Endothelial cell (in vitro differentiated cells): ENCODE measurements at places on chromosomes 7 and 10.

DNA sequence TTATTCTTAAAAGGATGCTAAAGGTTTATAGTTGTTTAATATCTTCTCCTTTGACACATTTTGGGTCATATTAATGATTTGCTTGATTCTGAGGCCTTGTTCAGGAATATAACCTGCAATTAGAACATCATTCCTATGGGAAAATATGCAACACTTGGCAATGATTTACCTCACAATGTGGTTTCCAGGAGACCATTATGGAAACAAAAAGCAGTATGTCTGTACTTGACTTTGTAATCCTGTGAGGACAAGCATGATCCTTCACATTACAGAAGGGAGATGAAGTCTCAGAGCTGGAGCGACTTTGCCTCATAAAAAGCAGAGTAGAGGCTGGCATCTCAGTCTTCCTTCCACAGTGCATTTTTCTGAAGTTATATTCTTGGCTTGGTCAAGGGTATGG lies 57.0 kb upstream of the CDCA7L start:
- H3K4me1 ChIP-seq = no peaks in the 10 kb centered on the region
- no peak overlapping the region for H3K27ac ChIP-seq
- no peak for DNase-seq
- no peaks in the 10 kb centered on the region for H3K27me3 ChIP-seq
- H3K36me3 ChIP-seq = no peaks in the 10 kb centered on the region

DNA sequence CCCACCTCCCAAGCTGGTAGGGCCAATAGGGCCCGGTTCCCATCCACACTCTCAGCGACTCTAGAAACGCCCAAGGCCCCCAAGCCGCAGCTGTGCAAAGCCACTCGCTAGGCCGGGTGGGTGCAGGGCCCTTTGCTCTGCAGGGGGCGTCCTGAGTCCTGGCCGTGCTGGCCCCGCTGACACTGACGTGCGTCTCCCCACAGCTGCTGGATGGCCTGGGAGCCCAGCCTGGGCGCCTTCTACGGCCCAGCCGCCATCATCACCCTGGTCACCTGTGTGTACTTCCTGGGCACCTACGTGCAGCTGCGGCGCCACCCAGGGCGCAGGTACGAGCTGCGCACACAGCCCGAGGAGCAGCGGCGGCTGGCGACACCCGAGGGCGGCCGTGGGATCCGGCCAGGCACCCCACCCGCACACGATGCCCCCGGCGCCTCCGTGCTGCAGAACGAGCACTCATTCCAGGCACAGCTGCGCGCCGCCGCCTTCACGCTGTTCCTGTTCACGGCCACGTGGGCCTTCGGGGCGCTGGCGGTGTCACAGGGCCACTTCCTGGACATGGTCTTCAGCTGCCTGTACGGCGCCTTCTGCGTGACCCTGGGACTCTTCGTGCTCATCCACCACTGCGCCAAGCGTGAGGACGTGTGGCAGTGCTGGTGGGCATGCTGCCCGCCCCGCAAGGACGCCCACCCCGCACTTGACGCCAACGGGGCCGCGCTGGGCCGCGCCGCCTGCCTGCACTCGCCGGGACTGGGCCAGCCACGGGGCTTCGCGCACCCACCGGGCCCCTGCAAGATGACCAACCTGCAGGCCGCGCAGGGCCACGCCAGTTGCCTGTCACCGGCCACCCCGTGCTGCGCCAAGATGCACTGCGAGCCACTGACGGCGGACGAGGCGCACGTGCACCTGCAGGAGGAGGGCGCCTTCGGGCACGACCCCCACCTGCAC lies 31.6 kb upstream of the KNDC1 start:
- no peak for DNase-seq
- peaks cover 4% of the 10 kb centered on the region for H3K27me3 ChIP-seq
- H3K4me3 ChIP-seq = no peak overlapping the region

DNA sequence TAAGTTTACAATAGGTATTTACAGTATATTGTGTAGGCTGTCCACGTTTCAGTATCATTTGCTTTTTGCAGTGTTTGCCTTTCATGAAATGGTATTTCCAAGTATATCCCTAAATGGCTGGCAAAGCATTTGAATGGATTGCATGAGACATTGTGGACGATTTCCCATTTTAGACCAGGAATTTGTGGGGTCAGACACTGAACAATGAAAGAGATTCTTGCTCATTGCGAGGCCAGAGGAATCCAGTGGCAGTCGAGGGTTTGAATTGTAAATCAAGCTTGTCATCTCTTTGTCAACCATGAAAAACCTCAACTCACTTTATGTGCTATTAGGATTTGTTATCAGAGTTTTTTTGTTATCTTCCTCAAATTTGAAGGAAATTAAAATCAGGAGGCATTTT lies 70.8 kb downstream of the CREB5 start:
- no peaks in the 10 kb centered on the region for H3K27me3 ChIP-seq
- H3K4me1 ChIP-seq = peaks cover 32% of the 10 kb centered on the region
- no peak overlapping the region for H3K27ac ChIP-seq
- H3K4me3 ChIP-seq = no peak overlapping the region

DNA sequence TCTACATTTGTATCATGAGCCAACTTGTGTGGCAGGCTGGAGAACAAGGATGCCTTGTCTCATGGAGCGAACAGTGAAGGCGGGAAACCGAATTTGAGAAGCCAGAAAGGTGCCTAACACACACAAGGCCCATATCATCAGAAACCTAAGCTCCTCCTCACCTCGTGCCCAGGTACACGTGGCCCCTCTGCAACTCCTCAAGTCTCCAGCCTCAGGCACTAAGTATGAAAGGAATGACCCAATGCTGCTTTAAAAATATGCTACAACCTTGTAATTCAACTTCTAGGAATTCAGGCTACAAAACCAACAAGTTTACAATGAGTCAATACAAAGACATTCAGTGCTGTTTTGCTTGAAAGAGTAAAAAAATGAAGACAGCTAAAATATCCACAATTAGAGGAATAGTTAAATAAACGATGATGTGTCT lies 95.7 kb downstream of the CDK6 start:
- H3K4me1 ChIP-seq = peaks cover 2% of the 10 kb centered on the region
- no peak overlapping the region for H3K4me3 ChIP-seq
- DNase-seq = no peak

GRCh38 chr10:4136121-4136520 lies 351.1 kb upstream of the KLF6 start:
- no peak overlapping the region for H3K27ac ChIP-seq
- peaks cover 3% of the 10 kb centered on the region for H3K27me3 ChIP-seq
- no peak overlapping the region for H3K4me3 ChIP-seq
- peaks cover 3% of the 10 kb centered on the region for H3K4me1 ChIP-seq
- no peaks in the 10 kb centered on the region for H3K36me3 ChIP-seq

GRCh38 chr7:6317797-6318438 lies 45.5 kb upstream of the CYTH3 start:
- no peaks in the 10 kb centered on the region for H3K27me3 ChIP-seq
- H3K36me3 ChIP-seq = no peaks in the 10 kb centered on the region
- peaks cover 9% of the 10 kb centered on the region for H3K4me1 ChIP-seq
- H3K4me3 ChIP-seq = no peak overlapping the region

- DNase-seq = no peak
- no peaks in the 10 kb centered on the region for H3K36me3 ChIP-seq
- no peaks in the 10 kb centered on the region for H3K4me1 ChIP-seq
These were observed 264.5 kb upstream of the NEBL start for GRCh38 chr10:21161647-21162046.

DNA sequence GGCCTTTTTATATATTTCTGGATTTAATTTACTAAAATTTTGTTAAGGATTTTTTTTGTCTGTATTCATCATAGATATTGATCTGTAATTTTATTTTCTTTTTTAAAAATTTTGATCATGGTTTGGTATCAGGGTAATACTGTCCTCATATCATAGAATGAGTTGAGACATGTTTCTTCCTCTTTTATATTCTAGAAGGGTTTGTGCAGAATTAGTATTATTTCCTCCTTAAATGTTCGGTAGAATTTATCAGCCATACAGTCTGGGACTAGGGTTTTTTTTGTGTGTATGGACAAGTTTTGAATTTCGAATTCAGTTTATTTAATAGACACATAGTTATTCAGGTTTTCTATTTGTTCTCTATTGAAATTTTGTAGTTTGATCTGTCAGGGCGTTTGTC lies 54.0 kb downstream of the SHOC2 start:
- H3K27me3 ChIP-seq = no peaks in the 10 kb centered on the region
- H3K36me3 ChIP-seq = no peaks in the 10 kb centered on the region
- no peak for DNase-seq
- H3K27ac ChIP-seq = no peak overlapping the region
- H3K4me1 ChIP-seq = peaks cover 10% of the 10 kb centered on the region

DNA sequence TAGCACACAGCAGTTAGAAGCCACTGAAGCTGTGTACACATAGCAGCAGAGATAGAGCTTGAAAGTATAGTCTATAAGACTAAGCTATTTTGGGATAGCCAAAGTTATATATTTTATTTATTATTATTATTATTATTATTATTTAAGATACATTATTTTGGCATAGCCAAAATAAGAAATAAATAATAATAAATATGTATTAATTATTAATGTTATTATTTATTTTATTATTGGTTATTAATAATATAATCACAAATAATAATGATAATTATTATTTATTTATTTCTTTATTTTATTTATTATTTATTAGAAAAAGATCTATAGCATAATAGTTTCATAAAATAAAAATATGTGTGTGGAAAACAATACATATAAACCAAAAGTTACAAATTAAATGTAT lies 107.2 kb upstream of the FOXK1 start:
- H3K4me1 ChIP-seq = no peaks in the 10 kb centered on the region
- DNase-seq = no peak
- H3K4me3 ChIP-seq = no peak overlapping the region

DNA sequence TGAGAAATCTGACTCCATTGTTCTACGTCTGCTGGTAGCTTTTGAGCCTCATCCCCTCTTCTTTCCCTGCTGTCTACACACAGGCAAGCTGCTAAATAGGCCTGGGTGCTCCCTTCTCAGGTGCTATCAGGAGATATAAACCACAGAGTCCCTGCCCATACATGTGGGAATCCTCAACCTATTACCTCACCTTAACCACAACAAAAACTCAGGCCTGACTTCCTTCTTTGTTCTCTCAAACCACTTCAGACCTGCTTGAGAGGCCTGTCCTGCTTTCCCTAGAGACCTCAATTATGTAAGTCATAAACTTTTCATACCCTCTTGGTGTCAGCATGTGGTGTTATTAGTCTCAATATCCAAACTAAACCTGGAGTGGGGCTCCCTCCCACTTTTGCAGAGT lies 75.0 kb upstream of the MAGI2 start:
- H3K4me1 ChIP-seq = peaks cover 5% of the 10 kb centered on the region
- DNase-seq = no peak
- H3K36me3 ChIP-seq = no peaks in the 10 kb centered on the region
- no peak overlapping the region for H3K4me3 ChIP-seq
- H3K27ac ChIP-seq = no peak overlapping the region

GRCh38 chr7:32179567-32179966 lies 109.4 kb upstream of the PDE1C start:
- H3K36me3 ChIP-seq = no peaks in the 10 kb centered on the region
- H3K27me3 ChIP-seq = peaks cover 7% of the 10 kb centered on the region
- DNase-seq = no peak
- H3K4me1 ChIP-seq = peaks cover 25% of the 10 kb centered on the region
- H3K4me3 ChIP-seq = no peak overlapping the region

GRCh38 chr10:17669185-17669872 lies 25.4 kb downstream of the STAM start:
- DNase-seq = no peak
- H3K27ac ChIP-seq = no peak overlapping the region
- H3K4me3 ChIP-seq = no peak overlapping the region
- no peaks in the 10 kb centered on the region for H3K36me3 ChIP-seq
- H3K4me1 ChIP-seq = no peaks in the 10 kb centered on the region

DNA sequence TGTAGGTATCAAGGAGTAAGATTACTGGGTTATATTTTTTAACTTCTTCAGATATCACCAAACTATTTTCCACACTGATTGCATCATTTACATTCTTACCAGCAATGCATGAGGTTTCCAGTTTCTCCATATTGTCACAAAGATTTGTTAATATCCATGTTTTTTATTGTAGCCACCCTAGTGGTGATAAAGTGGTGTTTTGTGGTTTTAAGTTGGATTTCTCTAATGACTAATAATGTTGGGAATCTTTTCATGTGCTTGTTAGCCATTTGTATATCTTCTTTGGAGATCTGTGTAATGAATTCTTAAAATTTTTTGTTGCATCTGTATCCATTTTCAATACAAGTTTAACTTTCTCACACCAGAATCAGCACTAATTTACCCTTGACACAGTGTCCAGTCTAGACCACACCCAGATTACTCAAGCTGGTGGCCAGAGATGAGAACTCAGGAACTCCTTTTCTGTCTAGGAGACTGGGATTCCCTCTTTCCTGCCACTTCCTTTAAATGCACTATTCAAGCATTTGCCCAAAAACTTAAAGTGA lies 67.0 kb upstream of the PLXDC2 start:
- H3K36me3 ChIP-seq = no peaks in the 10 kb centered on the region
- no peaks in the 10 kb centered on the region for H3K4me1 ChIP-seq
- DNase-seq = no peak
- no peak overlapping the region for H3K4me3 ChIP-seq

GRCh38 chr10:20616918-20617810 lies 279.9 kb downstream of the NEBL start:
- no peak overlapping the region for H3K4me3 ChIP-seq
- H3K27ac ChIP-seq = peak overlapping the region; percentile 59
- no peaks in the 10 kb centered on the region for H3K27me3 ChIP-seq
- DNase-seq = no peak

DNA sequence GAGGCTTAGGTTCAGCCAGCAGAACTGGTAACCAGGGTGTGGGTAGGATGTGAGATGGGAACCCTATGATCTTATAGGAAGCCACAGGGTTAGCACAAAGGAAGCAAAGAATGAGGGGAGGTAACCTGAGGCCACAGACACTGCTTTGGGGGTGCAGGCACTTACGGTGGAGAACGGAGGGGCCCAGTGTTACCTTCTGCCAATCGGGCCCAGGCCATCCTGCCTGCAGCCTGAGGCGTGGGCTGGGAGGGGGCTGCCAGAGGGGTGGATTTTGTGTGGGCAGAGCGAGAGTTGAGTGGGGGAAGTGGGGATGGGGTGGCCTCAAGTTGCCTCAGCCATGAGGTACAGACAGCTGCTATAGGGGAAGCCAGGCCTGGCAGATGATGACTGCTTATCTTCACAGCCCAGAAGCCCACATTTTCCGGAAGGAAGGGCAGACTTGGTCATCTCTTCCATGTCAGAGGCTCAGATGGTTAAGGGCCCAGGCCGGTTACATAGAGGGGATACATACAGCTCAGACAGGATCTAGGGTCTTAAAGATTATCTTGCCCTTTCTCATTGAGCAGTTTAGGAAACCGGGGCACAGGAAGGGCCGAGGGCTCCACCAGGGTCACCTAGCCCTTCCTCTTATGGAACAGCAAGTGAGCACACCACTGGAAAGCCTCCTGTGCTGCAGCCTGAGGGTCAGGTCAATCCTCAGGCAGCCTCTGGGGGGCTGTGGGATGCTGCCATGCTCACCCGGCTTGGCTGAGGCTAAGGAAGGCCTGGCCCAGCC lies 24.4 kb upstream of the VSIR start:
- H3K4me1 ChIP-seq = no peaks in the 10 kb centered on the region
- H3K27ac ChIP-seq = no peak overlapping the region
- no peaks in the 10 kb centered on the region for H3K36me3 ChIP-seq

DNA sequence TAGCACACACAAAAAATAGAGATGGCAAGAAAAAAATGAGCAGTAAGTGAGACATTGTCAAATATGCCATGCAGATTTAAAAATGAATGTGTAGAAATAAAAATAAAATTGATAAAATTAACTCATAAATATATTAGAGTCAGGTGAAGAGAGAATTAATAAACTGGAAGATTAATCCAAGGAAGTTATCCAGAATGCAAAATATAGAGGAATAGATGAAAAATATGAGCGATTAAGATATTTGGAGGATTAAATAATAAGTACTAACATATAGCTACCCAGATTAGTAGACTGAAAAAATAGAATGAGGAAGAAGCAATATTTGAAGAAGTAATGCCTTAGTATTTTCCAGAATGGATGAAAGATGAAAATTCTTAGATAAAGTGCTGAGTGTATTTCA lies 103.4 kb downstream of the GPR158 start:
- no peaks in the 10 kb centered on the region for H3K4me1 ChIP-seq
- H3K4me3 ChIP-seq = no peak overlapping the region
- H3K27me3 ChIP-seq = peaks cover 1% of the 10 kb centered on the region
- H3K27ac ChIP-seq = no peak overlapping the region
- H3K36me3 ChIP-seq = peaks cover 3% of the 10 kb centered on the region
